ENCODE measurements at places on chromosomes 3 and 15.

DNA sequence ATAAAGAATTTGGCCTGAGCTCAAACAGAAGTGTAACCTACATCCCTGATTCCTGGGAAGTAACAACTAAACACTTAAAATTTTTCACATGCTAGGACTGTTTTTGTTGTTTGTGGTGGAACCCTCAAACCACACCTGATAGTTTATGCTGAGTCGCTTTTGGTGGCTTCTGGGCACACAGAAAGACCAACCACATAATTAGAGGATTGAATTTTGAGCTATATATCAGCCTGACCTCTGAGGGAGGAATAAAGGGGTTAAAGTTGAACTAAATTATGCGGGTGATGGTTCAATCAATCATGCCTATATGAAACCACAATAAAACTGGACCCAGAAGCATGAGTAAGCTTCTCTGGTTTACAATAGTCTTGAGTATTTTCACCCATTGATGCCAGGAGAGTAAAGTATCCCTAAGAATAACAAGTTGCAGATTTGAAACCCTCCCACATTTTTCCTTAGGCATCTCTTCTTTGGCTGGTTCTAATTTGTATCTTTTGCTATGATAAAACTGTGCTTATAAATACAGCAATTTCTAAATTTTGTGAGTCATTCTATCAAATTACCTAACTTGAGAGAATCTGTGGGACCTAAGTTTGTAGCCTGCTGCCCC, 1304.5 kb upstream of the GBE1 start:
- DNase-seq: no peak

GRCh38 chr3:52695798-52696671, 9.6 kb downstream of the GLT8D1 start:
- no peak for DNase-seq

- no peak for DNase-seq
Measured at GRCh38 chr3:72341920-72342319, 506.3 kb downstream of the SHQ1 start.

DNA sequence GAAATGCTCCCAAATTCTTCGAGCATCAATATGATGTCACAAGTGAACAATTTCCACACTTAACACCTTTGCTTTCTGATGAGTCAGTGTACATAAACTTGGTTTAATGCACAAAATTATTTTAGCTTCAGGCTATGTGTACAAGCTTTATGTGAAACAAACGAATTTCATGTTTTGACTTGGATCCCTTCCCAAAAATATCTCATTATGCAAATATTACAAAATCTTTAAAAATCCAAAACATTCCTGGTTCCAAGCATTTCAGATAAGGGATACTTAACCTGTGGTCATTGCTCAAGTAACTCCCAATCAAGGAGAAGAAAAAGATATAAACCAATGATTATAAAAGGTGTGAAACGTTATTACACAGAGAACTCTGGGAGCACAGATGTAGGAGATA, 25.2 kb downstream of the RAB5A start:
- no peak for DNase-seq

DNA sequence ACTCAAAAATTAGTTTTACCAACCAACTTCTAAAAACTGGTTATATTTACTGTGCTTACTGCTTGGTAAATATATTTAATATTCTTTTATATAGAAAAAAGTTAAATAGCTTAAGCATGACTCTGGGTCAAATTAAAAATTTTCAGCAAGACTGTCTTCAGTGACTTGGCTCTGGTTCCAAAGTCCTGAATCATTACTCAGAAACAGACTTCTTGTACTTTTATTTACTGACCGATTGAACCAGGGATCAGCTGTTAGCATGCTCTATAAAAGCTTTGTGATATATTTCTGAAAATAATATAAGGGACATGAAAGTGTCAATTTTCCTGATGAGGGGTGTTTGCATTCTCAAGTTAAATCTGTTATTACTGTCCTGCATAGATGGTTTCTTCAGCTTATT, 164.3 kb downstream of the MCTP2 start:
- no peak for DNase-seq

Data from ascending aorta (tissue), 2 donors.